IPS DF 6.9 (cell line): ENCODE measurements at places on chromosomes 7 and 10.

- DNase-seq: no peak
Observed at GRCh38 chr7:16762177-16762576, 8.6 kb downstream of the TSPAN13 start.

DNA sequence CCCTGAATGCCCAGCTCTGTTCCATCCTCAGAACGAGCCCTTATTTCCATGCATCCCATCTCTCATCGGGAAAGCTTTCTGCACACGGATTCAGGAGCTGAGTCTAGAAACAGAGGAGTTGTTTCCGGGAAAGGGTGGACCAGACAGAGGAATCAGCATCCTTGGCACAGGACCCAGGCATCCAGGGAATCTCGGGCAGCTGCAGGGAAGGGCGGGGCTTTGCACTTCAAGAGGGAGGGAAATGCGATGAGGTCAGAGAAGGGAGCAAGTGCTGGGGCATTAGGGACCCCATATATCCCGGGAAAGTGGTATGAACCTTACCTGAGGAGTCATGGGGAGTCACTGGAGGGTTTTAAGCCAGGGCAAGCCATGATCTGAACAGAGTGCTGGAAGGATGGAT is 68.5 kb downstream of the NPTX2 start:
- DNase-seq: no peak

- DNase-seq: peak; percentile 43
Observed at GRCh38 chr7:157238087-157238486, 98.7 kb upstream of the DNAJB6 start.

DNA sequence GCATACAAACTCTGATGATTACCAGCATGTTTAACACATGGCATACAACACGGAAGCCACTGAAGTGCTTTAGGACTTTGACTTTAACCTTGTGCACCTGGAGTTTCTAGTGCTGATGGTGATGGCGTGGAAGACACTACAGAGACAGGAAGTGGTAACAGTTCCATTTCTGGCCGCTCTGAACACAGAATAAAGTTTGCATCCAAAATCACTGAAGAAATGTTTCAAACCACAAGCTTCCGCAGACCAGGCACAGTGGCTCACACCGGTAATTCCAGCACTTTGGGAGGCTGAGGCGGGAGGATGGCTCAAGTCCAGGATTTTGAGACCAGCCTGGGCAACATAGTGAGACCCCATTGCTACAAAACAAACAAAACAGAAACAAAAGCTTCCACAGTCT is 40.3 kb upstream of the TNPO3 start:
- DNase-seq: no peak

- DNase-seq: no peak
Observed at GRCh38 chr10:77542710-77543259, 94.8 kb downstream of the KCNMA1 start.

GRCh38 chr7:43557831-43558495 is 24.9 kb upstream of the STK17A start:
- DNase-seq: no peak

DNA sequence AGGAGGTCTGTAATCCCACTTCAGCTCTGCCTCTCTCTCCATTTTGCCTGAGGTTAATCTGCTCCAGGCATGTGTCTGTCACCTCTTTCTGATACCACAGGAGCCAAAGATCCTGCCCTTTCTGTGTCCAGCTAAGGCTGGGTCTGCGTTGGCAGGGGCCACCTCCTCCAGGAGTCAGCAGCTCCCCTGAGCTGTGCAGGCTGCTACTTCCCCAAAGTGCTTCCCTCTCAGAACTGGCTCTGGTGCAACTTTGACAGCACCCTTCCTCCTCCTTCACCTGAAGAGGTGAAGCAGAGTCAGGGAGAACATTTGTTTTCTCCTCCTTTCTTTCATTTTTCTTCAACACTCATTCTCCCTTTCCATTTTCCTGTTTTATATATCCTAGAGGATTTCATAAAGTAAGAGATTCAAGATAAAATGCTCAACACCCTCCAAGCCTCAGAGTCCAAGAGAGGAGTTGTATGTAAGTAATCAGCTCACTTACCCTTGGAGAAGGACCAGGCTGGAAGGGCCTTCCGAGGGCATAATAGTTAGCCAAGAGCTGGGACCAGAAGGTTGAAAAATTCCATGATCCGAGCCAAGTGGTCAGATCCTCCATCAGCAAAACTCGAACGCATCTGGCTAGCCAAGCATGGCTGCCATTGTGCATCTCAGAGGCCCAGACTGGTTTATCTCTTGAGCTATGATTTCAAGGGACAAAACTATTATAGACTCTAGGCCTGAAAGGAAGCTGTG is 257.3 kb downstream of the PTEN start:
- no peak for DNase-seq

GRCh38 chr10:112585960-112586359 is 138.9 kb downstream of the VTI1A start:
- no peak for DNase-seq

GRCh38 chr10:109934958-109935793 is 11.9 kb upstream of the XPNPEP1 start:
- peak; percentile 91 for DNase-seq

DNA sequence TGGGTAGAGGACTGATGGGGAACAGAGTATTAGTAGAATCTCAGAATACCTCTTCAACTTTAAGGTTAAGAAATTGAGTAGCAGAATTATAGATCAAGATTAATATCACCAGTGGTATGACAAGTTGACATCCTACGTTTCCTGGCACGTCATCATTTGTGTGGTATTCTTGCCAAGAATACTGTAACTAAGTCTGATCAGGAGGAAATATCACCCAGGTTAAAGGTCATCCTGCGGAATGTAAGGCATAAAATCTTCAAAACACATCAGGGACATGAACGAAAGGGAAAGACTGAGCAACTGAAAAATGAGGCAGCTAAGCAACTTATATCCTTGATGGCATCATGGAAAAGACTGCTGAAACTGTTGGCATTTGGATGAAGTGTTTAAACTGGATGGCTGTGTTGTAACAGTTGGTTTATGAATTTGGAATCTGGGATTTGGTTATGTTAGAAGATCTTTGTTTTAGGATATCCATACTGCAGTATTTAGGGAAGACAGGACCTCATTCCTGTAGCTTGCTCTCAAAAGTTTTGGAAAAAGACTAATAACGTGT is 86.1 kb downstream of the TRIM24 start:
- no peak for DNase-seq

- DNase-seq: no peak
Observed at GRCh38 chr10:87867453-87867852, 4.0 kb downstream of the PTEN start.

DNA sequence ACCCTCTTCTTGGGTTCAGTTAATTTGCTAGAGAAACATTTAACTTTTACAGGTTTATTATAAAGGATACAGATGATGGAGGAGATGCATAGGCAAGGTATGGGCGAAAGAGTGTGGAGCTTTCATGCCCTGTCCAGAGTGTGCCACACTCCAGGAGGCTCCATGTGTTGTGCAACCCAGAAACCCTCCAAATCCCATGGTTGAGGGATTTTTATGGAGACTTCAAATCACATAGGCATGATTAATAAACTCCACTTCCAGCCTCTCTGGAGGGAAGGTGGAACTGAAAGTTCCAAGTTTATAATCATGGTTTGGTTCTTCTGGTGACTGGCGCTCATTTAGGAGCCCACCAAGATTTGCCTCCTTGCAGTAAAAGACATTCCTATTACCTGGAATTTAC is 159.9 kb downstream of the PHTF2 start:
- DNase-seq: no peak

DNA sequence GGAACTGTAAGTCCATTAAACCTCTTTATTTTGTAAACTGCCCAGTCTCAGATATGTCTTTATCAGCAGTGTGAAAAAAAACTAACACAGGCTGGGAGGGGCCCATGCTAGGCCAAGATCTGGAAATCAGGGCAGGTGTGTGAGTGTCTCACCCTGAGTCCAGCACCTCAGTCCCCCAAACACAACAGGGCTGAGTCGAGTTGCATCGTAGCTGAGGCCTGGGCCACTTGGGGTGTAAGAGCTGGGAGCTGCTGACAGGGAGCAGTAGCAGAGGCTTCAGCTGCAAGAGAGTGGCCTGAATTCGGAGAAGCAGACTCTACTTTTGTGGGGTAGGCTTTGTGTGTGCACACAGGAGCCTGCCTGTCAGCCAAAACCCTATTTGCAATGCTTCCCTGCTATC is 553.1 kb downstream of the PTPRN2 start:
- DNase-seq: no peak

- DNase-seq: no peak
Observed at GRCh38 chr7:99447943-99448342, 9.2 kb downstream of the CPSF4 start.

DNA sequence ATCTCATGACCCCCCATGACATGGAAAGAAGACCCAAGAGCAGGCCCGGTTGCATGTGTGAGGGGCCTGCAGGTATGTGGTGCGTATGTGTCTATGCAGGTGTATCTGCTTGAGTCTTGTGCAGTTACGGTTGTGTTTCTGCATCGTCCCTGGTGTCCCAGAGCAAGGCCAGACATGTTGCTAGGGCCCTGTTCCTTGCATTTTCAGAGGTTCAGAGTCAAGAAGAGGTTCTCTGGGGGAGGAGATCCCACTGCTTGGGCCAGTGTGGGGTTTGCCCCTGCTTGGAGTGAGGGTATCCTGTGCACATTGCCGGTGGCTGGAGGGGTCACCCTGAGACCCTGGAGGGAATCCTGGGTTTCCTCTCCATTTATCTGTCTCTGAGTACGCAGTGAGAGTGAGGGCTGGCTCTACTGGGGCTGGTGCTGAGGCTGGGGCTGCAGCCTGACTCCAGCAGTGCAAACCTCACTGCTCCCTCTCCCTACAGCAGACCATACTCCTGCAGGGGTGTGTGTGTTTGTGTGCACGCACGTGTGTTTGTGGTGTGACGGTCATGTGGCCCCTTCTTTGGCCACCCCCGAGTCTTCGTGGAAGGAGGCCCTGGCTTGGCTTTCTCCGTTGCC is 4.1 kb downstream of the TRIM8 start:
- DNase-seq: no peak

GRCh38 chr7:92456236-92456635 is 9.0 kb downstream of the GATAD1 start:
- DNase-seq: no peak

- no peak for DNase-seq
Observed at GRCh38 chr7:7489546-7489945, 46.1 kb downstream of the COL28A1 start.
